ENCODE measurements at places on chromosomes 11 and 22.
A peak's percentile ranks its signal among the peaks of the same experiment; 100 is the strongest.

- peak; percentile 60 for DNase-seq
These were observed 26.0 kb downstream of the ZNRF3 start for GRCh38 chr22:28909375-28909774.

DNA sequence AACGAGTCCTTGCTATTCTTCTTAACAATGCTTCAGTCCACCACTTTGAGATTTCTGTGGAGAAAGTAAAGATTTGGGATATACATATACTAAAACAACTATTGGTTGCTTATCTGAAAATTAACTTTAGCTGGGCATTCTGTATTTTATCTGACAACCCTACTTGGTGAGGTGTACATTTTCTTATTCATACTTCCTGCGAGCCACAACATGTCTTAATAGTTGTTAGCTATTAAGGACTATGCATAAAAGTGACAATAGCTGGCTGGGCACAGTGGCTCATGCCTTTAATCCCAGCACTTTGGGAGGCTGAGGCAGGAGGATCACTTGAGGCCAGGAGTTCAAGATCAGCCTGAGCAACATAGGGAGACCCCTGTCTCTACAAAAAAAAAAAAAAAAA lies 28.0 kb upstream of the TMA7B start:
- no peak for DNase-seq

- DNase-seq: no peak
These were observed 5.0 kb downstream of the THY1 start for GRCh38 chr11:119417726-119418540.

DNA sequence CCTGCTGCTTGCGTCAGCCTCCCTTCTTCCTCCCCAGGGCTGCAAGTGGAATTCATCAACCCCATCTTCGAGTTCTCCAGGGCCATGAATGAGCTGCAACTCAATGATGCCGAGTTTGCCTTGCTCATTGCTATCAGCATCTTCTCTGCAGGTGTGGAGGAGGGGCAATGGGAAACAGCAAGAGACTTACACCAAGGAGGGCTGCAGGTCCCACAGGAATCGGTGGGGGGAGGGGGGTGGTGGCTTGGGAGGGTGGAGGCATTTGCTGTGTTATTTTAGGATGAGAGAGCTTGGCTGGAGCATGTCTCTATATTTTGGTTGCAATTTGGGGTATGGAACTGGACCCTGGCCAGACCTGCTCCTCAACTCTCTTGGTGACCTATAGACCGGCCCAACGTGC lies 2.1 kb upstream of the MADD start:
- no peak for DNase-seq

- no peak for DNase-seq
These were observed 5.1 kb upstream of the CDKN1C start for GRCh38 chr11:2890466-2891294.

DNA sequence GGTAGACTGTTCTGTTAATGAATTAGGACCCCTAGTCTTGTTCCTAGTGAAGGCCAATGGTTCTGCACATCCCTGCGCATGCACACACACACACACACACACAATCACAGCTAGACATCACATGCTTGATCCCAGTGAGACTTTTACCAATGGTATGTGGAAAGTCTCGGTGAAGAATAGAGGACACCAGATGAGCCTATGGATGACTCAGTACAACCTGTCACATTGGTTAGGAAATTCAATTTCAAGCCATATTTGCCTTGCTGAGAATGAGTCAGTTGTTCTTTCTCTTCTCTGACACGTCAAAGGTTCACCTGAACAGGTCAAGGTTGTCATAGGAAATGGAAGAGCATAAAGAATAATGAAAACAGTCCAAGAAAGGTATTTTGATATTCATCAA lies 122.0 kb downstream of the SLC17A6 start:
- no peak for DNase-seq

DNA sequence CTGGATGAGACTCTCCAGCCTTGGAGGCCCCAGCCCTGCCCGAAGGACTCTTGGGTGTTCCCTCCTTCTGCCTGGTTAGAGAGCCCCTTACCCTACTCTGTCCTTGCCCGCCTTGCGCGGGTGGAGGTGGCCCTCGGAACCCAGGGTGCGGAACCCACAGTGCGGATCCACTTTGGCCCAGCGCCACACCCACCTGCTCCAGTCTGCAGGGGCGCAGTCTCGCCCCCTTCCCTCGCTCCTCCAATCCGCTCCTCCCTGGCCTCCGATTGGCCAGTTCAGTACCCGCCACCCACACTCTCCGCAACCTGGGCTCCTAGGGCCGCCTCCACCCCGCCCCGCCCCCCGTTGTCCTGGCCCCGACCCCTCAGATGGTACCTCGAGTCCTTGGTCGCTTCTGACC lies 2.4 kb downstream of the CAPN1 start:
- no peak for DNase-seq

DNA sequence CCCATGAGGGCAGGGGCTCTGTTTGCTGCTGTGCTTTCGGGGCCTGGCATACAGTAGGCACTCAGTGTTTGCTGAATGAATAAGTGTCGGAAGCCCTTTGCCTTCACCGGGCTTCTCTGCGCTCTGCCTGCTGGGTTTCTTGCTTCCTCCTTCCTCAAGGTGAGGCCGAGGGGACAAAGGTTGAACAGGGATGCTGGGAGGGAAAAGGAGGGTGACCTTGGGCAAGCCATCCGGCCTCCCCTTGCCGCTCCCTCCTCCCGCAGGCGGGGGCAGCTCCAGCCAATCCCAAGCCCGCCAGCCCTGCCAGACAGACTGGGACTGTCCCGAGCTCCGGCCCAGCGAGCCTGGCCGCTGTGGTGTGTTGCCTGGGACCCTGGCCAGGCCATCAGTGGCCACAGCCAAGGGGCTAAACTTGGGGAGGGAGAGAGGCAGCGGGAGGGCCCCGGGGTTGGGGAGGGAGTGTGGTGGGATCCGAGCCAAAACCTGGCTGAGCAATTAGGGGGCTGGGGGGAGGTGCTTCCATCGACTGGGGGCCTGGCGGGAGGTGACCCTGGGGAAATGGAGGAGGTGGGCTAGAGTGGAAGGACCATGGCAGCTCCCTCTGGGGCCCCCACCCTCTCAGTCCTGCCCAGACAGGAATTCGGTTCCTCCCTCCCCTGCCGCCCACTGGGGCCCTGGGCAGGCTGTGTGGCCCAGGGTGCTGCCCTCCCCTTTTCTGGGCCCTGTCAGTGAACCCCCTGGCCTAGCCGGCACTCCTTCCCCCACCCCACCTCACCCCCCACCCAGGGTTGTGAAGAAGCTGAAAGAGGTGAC lies 3.4 kb upstream of the RCOR2 start:
- DNase-seq: no peak

DNA sequence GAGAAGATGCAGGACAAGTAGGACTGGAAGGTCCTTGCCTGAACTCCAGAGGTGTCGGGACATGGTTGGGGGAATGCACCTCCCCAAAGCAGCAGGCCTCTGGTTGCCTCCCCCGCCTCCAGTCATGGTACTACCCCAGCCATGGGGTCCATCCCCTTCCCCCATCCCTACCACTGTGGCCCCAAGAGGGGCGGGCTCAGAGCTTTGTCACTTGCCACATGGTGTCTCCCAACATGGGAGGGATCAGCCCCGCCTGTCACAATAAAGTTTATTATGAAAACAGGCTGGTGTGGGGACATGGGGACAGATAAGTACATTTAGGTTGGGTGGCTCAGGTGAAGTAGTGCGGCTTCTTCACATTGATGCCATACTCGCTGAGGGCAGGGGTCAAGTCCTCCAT lies 1.4 kb downstream of the TAF10 start:
- DNase-seq: no peak

DNA sequence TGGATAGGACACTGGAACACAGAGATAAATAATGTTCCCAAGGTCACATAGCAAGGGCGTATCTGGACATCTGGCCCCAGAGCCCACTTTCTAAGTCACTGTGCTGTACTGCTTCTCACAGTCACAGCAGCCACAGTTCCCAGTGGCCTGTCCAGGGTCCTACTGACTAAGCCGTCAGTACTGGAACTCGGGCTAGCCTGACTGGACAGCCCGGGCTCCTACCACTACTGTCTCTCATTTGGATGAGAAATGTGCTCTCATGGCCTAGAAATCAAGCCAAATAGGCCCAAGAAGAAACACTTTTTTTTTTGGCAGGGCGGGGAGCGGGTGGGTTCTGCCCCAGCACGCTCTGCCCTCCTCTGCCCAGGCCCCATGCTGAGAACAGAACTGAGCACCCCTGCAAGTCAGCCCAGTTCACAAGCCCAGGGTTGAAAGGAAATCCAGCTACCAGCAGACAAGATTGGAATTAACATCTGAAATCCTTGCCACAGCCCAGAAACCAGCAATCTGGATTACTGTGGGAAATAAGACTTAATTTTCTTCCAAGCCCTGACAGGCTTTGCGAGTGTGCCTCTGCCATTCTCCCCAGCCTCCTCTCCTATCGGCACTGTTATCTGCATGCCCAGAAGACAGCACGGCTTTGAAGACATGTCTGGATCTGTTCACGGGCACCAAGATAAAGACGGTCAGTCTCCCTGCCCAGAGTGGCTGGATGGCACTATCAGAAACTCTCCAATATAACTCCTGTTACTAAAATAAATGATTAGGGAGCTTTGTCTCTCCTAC lies 182.9 kb upstream of the NCAM1 start:
- DNase-seq: no peak

GRCh38 chr22:44650806-44651205 lies 51.2 kb upstream of the PRR5 start:
- no peak for DNase-seq

DNA sequence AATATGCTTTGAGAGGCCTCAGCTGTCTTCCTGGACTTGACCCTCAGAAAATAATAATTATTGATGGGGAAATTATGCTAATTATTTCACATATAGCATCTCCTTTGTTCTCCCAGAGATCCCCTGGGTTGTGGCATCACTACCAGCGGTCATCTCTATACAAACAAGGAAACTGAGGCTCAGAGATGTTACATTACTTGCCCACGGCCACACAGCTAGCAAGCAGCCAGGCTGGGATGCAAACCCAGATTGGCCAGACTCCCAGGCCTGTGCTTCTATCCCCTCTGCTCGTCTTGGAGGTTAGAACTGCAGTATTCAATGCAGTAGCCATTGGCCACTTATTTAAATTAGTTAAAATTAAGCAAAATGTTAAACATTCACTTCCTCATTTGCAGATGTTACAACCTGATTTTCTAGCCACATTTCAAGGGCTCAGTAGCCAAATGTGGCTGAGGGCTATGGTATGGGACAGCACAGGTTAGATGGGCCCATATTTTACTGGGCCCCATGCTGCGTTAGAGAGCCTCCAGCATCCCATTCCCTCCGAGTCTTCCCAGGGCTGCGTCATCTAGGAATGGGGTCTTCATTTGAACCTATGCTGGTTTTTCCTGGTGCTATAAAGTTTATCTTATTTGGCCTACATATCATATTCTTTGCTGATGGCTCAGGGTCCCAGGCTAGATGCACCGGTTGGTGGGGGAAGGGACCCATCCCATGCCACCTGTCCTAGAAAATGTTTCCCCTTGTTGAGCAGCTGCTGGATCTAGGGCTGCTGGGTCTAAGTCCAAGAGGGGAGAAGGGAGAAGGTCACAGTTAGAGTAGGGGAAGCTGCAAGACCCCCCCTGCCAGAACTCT lies 2.2 kb downstream of the SLC35C1 start:
- no peak for DNase-seq

- no peak for DNase-seq
These were observed 100.5 kb upstream of the IGLL5 start for GRCh38 chr22:22787151-22787550.

- DNase-seq: no peak
These were observed 116.4 kb downstream of the CASP12 start for GRCh38 chr11:104781719-104782376.

DNA sequence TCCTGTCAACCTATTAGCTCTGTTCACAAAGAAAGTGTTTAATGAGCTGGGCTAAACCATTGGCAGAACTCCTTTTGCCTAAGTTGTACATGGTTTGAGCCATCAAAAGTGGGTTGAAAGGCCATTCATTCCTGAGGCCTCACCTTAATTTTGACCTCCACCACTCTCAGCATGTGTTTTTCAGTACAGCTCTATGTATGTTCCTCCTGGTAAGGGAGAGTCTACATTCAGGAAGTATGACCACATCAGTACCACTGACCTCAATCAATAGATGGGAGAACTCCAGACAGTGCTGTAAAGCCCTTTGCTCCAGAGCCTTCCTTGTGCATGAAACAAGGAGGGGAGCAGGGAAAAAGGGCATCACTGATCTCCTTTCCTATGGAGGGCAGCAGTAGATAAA lies 87.8 kb upstream of the CARD18 start:
- DNase-seq: no peak

GRCh38 chr11:117256573-117256972 lies 24.1 kb downstream of the RNF214 start:
- no peak for DNase-seq

DNA sequence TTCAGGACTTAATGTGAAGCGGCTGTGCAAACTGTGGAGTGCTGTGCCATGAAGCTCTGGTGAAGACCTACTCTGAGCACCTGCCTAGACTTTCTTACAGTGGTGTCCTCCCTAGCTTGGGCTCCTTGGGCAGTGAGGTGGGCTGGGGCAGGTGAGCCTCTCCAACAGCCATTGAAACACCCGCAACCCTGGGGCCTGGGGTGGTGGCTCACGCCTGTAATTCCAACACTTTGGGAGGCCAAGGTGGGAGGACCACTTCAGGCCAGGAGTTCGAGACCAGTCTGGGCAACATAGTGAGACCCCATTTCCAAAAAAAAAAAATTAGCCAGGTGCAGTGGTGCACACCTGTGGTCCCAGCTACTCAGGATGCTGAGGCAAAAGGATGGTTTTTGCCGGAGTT lies 14.3 kb upstream of the SEC14L3 start:
- DNase-seq: no peak

DNA sequence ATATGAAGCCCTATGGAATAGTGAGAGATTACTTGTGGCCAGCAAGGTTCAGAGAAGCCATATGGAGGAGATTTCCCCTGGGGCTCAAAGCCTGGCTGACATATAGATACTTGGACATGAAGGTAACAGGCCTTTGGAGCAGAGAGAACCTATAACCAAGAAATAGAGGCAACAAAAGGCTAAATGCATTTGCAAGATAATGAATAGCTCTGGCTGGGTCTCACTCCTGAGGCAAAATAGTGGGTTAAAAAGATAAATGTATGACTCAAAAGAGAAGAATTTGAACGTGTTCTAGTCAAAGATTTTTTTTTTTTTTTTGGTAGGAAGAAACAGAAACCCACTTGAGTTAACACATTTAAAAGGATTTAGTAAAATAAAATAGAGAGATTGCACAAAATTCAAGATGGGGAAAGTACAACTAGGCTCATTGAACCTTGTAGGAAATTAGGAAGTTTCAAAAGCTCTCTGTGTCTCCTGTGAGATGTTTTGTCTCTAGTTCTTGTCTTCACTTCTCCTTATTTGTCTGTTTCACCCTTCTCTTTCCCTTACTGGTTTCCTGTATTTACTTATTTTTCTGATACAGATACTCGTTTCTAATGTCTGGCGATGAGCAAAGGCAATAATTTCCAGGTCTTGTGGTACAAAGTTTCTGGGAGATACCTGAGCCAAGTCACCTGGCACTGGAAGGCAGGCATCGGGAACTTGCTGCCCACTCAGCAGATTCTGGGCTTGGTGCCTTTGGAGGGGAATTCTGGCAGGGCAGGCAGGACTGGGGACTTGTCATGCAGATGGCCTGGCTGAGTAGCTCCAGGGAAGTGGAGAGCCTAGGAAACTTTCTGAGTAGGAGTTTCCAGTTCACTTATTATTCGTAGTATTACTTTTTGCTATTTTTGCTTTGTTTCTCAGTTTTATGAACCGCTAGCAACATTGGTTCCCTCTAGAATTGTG lies 49.2 kb upstream of the SESN3 start:
- no peak for DNase-seq

Measured in stimulated activated CD4-positive, alpha-beta T cell treated with anti-CD3 and anti-CD28 coated beads, Interleukin-1b, Interleukin-23, amount 100 ng/mL, for 24 hours (primary cell).